ENCODE measurements at places on chromosomes 2 and 18. TPM values are rescaled to one million over a fixed set of nuclear protein-coding genes. Genes with fewer than 3 reads are reported as not detected.

Gene DPP4
- total RNA-seq: 5.4 TPM

GRCh38 chr2:213068676-213069359, 82.6 kb downstream of the IKZF2 start:
- DNase-seq: no peak

- no peak for DNase-seq
These were observed 112.0 kb upstream of the PNPT1 start for GRCh38 chr2:55805686-55806085.

DNA sequence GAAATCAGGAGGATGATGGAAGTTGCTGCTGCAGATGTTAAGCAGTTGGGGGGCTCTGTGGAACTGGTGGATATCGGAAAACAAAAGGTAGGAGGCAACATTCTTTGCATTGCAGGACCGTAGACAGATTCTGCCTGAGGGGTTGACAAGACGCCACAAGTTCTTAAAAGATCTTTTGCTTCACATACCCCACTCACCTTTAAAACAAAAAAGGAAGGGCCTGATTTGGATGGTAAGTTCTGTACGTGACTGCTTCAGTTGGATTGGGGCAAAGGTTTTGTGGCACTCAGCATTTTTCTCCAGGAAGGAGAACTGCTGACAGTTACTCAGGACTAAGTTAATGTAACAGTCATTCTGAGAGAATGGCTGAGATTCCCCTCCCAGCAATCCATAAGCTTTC, 5.2 kb downstream of the CNDP2 start:
- DNase-seq: no peak

Gene KYNU
- total RNA-seq: 1.1 TPM

- no peak for DNase-seq
These were observed 78.0 kb downstream of the TMEM182 start for GRCh38 chr2:102839668-102840388.

- no peak for DNase-seq
These were observed 30.6 kb downstream of the TMEM17 start for GRCh38 chr2:62475172-62476011.

Gene DOK1
- 4.9 TPM for total RNA-seq

All from Right ventricle myocardium inferior (tissue), 1 donor.